Activated T-cell treated with anti-CD3 and anti-CD28 coated beads, Interleukin-2, amount 50 U/mL, for 48 hours (primary cell): ENCODE measurements at places on chromosomes 16 and 17.

DNA sequence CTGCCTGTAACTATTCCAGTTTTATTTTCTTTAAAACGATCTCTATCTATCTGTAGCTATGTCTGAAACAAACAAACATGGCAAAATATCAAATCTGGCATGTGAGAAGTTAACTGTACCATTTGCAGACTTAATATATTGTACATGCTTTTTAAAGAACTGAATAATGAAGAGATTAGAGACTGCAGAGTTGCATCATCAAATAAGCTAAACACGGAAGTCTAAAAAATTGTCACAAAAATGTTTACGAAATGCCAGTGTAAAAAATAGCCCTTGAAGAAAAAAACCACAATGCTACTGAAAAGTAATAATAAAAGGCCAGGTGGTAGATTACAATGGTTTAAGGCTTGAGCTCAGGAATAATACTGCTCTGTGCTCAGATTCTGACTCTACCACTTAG lies 43.1 kb downstream of the HS3ST3A1 start:
- no peak for DNase-seq

DNA sequence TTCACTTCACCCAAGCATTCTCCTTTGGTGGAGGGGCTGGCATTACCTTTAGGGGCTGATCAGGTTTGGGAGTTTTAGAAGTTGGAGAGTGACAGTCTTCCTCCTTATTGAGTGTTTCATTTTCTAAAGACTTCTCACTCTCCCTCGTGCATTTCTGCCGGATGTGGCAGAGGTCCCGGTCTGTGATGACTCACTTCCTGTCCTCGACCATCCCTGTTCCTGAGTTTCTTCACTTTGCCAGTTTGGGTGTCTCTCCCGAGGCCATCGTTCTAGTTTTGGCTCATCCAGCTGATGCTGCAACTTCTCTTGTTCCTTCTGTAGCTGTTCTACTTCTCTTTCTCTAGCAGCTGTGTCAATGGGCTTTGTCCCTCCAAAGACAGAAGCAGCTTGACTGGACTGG lies 104.3 kb downstream of the PHKB start:
- no peak for DNase-seq

- no peak for DNase-seq
Measured at GRCh38 chr16:4290236-4290830, 17.5 kb upstream of the TFAP4 start.

DNA sequence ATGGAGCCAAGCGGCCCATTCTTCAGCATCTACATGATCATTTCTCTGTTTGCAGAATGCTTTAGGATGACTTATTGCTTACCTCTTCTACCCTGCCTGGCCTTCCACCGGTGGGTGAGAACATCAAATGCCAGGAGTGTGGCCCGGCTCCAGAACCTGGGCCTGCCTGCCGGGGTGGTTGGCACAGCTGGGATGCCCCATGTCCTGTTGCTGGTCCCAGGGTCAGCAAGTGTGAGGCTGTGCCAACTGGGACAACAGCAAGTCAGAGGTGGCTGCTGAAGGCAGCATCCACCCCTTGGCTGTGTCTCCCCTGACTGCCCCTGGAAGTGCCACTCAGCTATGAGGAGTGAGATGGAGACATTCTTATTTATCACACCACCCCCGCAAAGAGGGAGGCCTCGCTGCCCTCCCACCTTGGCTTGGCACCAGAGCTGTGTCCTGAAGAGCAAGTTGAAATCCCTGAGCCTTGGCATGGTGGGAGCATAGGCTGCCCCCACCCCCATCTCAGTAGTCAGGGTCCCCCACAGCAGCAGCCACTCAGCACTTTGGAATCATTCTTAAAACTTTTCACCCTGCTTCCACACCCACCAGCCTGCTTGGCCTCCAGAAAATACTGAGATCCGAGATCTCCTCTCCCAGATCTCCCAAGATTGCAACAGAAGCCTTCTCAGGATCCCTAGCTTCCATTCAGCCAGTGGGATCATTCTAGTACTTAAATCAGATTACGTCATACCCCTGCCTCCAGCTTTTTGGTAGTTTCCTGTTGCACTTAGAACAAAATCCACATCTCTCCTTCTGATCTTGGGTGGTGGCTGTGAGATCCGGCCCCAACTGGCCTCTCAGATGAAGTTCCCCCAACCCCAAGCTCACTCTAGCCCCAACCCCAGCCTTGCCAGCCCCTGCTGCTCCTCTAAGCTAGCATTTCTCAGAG lies 127.5 kb downstream of the SOCS1 start:
- DNase-seq = no peak

DNA sequence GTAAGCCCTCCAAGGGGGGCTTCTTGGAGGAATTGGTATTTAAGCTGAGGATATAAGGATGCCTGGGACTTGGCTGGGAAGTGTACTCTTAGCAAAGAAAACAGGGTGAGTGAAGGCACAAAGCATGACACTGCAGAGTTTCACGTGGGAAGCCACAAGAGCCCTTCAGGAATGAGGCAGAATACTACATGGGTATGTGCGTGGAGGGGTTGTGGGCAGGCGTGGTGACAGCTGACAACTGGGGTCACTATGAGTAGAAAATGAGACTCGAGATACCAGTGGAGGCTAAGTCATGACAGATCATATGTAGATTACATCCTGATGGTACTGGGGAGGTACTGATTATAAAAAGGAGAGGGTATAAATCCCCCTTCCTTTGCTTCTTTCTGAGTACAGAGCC lies 78.1 kb upstream of the XYLT1 start:
- peak; percentile 18 for DNase-seq
